ENCODE measurements at places on chromosomes 7 and 10. TPM values are rescaled to one million over a fixed set of nuclear protein-coding genes. Genes with fewer than 3 reads are reported as not detected.

NUTM2E gene
- 0.77 TPM for total RNA-seq

CALD1 gene
- not detected for total RNA-seq

NAT16 gene
- not detected for total RNA-seq

ITGB8 gene
- not detected for total RNA-seq

SFTPA1 gene
- not detected for total RNA-seq

SUGCT gene
- 3.6 TPM for total RNA-seq

ZNF853 gene
- 9.4 TPM for total RNA-seq

DLX6 gene
- not detected for total RNA-seq

NEUROD6 gene
- total RNA-seq = not detected

SLC18A3 gene
- not detected for total RNA-seq

CYP3A4 gene
- total RNA-seq = not detected

PKD2L1 gene
- total RNA-seq = not detected

MKX gene
- not detected for total RNA-seq

KCP gene
- 0.29 TPM for total RNA-seq

CPA2 gene
- not detected for total RNA-seq

HSPB1 gene
- 48.5 TPM for total RNA-seq

MRLN gene
- total RNA-seq = not detected

IDI2 gene
- not detected for total RNA-seq

AKR1C4 gene
- not detected for total RNA-seq

C7orf33 gene
- total RNA-seq = not detected

MORN4 gene
- total RNA-seq = 3.1 TPM

MYH16 gene
- total RNA-seq = not detected

WDR86 gene
- 0.47 TPM for total RNA-seq

GJC3 gene
- 1.7 TPM for total RNA-seq

ZNF239 gene
- total RNA-seq = 6.0 TPM

ANKRD22 gene
- 0.44 TPM for total RNA-seq

AKR1C8 gene
- 1.3 TPM for total RNA-seq

CALHM3 gene
- total RNA-seq = not detected

HOXA1 gene
- 0.44 TPM for total RNA-seq

CFAP70 gene
- total RNA-seq = 9.0 TPM

CUZD1 gene
- 4.1 TPM for total RNA-seq

PRLHR gene
- not detected for total RNA-seq

TYW1B gene
- 7.0 TPM for total RNA-seq

ABCC2 gene
- 5.5 TPM for total RNA-seq

SPOCK2 gene
- 566 TPM for total RNA-seq

CNNM1 gene
- 0.55 TPM for total RNA-seq

ARMH3 gene
- 29.9 TPM for total RNA-seq

SPDYE9 gene
- not detected for total RNA-seq

GRB10 gene
- 1.0 TPM for total RNA-seq

ZNF248 gene
- total RNA-seq = 19.1 TPM

GPR26 gene
- not detected for total RNA-seq

A1CF gene
- not detected for total RNA-seq

CPED1 gene
- total RNA-seq = not detected

CDH23 gene
- total RNA-seq = 9.6 TPM

SPDYE5 gene
- total RNA-seq = not detected

MMP21 gene
- 0.18 TPM for total RNA-seq

ADK gene
- 32.9 TPM for total RNA-seq

CAV2 gene
- not detected for total RNA-seq

NCAPG2 gene
- total RNA-seq = 6.7 TPM

FGFBP3 gene
- total RNA-seq = 9.4 TPM
